ENCODE measurements at places on chromosomes 6 and 20. TPM values are rescaled to one million over a fixed set of nuclear protein-coding genes. Genes with fewer than 3 reads are reported as not detected.

- no peak for DNase-seq
Observed at GRCh38 chr20:19968466-19969073, 48.6 kb upstream of the NAA20 start.

DNA sequence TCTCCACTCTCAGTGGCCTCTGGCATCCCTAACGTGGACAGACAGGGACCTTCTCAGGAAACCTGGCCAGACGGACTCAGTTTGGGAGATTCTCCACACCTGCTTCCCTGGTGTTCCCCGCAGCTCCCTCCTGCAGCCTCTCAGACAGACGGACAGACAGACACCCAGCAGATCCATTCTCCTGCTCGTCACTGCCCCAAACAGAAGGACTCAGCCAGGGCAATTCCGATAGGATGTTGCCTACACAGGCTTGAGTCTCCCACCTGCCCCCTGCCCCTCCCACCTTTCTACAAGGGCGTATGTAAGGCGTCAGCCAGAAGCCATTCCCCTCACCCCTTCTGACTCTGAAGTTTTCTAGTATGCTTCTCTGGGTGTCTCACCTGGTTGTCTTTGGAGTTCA lies 428 bp downstream of the CCM2L start:
- DNase-seq = no peak

- DNase-seq = no peak
Observed at GRCh38 chr6:152783217-152783878, 32.8 kb downstream of the VIP start.

DNA sequence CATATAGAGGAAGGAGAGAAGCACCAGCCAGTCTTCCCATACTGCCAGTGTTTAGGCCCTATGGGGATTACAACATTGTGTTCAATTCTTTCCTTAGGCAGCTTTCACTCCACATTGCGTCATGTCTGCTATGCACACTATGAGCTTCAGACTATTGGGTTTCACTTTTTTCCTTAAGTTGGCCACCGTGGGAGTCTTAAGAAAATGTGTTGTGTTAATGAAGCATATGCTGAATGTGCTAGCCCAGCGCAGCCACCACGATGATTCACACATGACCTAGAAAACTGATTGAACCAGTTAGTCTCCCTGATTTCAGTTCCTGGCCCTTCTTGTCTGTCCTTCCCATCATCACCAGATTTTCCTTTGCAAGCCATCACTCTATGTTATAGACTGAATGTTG lies 21.5 kb downstream of the TUBB2B start:
- DNase-seq = peak; percentile 33

DNA sequence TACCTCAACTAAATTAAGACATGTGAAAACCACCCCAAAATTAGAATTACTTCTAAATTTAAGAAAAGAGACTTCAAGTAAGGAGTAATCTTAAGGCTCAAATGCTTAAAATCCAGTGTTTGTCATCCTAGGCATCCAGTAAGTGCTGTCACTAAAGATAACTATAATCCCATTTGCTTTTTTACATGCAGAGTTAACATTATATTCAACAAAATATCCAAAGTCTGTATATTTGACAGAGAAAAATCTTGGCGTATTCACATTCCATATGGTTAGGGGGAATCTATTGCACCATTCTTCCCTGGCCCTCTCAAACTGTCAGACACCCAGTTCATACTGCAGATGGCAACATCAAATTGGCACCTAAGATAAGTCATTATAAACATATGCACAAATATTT lies 17.4 kb downstream of the MTFR2 start:
- DNase-seq = no peak

Gene BPIFA1
- not detected for total RNA-seq

Gene SS18L1
- total RNA-seq = 14.3 TPM

Data from activated CD4-positive, alpha-beta T cell treated with anti-CD3 and anti-CD28 coated beads for 36 hours (primary cell).